GM23338 (cell line): ENCODE measurements at places on chromosomes 13 and 19.

- DNase-seq, result peak; percentile 61
Observed at GRCh38 chr13:101917475-101917810, 465.0 kb downstream of the ITGBL1 start.

DNA sequence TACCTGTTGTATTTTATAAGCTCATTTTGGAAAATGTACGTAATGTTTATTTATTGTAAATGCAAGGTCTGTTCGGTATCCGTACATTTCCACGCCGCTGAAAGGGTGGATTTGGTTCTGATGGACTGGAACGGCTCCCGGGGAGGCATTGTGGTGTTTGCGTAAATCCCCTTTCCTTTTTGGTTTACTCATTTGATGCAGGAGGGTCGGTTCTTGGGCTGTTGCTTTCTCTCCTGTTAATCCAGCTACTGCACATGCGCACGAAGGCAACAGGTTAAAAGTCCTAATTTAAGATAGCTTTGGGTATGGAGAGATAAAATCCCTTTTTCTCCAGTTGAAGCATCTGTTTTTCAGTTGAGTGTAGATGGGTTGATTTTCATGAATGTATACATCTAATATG lies 224.4 kb downstream of the TM9SF2 start:
- DNase-seq, result no peak

DNA sequence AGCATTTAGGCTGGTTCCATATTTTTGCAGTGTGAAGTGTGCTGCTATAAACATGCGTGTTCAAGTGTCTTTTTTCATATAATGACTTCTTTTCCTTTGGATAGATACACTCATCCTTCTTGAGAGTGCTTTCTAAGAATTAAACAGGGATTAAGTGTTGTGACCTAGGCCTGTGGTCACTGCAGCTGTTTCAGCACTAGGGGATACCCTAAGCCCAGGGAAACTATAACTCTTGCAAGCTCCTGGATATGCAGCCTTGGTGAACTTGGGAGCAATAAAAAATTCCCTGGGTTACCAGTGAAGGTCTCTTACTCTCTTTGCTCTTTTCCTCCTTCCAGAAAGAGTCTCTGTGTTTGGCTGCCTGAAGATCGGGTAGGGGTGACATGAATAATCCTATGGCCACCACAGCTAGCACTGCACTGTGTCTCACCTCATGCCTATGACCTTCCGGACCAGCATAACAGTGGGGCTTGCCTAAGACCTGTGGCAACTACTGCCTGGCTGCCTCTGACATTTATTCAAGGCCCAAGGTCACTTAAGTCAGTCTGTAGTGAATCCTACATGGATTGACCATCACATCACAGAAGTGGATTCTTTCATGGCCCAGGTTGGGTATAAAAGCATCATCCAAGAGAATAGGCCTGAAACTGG lies 799.7 kb downstream of the DACH1 start:
- peak; percentile 35 for DNase-seq

GRCh38 chr13:46686171-46686570 lies 110.8 kb downstream of the ESD start:
- DNase-seq, result no peak

- DNase-seq, result no peak
Observed at GRCh38 chr13:112771139-112771876, 81.5 kb downstream of the ATP11A start.

- DNase-seq, result no peak
Observed at GRCh38 chr19:46216612-46217011, 12.9 kb upstream of the IGFL1 start.

- peak; percentile 5 for DNase-seq
Observed at GRCh38 chr19:6100284-6100915, 9.9 kb downstream of the RFX2 start.

GRCh38 chr13:30753030-30753616 lies 17.8 kb downstream of the ALOX5AP start:
- DNase-seq, result no peak

DNA sequence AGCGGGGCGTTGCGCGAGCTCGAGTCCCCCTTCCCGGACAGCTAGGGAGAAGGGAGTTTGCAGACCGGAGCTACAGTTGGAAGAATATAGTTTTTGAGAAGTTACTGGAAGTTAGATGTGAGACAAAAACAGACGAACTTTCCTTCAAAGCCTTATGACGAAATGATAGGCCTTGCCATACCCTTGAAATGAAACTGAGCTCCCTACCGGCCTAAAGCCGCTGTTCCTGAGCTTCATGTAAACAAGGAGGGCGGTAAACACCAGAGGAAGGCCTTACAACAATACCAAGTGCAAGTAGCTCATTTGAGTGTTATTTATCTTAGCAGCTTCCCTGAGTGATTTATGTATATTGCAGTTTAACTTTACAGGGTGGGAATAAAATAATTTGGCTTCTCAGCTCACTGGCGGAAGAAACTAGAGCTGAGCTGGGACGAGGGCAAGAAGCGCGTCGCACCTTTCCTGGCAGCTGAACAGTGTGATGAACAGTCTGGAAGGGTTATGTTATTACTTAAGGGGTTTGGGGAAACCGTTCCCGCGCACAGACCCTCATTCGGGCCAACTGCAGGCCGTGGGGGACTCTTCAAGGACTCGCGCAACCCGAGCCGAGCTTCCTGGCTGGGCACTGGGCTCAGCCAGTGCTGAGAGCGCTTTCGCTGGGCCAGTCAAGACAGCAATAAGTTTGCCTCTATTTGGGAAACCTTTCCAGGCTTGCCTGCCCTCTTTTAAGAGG lies 111.2 kb downstream of the KCNRG start:
- DNase-seq, result peak; percentile 50

DNA sequence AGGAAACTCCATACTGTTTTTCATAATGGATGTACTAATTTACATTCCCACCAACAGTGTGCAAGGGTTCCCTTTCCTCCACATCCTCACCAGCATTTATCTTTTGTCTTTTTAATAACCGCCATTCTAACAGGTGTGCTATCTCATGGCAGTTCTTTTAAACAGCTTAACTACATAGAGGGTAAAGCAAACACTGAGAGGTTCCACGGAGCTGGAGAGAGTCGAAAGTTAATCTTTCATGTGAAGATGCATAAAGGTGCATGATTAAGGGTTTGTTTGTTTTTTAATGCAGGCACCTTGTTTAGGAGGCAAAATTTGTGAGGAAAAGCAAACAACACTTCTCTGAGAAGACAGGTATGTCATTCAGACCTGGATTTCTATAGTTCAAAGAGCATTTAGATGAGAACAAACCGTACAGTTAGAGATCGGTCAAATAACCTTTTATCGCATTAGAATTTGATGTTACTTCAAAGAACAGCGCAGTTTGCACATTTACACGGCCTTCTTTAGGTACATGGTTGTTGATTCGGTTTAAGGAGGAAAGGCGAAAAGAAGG lies 193.9 kb downstream of the RBM26 start:
- DNase-seq, result no peak

DNA sequence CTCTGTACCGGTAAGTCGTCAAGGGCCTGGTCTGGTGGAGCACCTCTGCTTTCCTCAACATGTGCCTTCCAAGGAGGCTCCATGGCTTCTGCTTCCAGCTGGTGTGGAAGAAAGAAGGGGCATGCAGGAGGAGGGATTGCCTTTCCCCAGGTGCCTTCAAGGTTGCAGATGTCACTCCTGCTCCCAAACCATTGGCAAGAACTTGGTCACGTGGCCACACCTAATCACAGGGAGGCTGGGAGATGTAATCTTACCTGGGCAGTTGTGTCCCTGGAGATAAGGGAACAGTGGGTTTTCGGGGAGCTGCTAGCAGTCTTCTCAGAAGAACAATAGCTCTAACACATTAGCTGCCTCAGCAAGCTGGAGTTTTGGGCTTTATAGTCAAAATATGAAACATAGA lies 9.7 kb upstream of the GPR18 start:
- DNase-seq, result no peak

DNA sequence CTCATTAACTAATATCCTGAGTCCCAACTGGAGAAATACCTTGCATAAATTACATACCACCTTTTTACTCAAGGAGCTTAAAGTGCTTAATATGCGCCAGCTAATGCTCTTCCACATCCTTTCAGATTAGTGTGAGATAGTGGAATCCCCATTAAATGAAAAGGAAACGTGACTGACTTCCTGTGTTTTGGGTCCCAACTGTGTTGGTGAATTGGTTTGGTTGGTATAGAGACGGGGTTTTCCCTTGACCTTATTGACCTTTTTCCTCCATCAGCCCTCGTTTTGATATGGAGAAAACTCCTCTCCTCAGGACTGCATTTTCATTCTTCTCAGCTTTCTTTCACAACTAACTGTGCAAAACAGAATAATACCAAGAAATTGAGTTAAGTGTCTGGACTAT lies 163.5 kb downstream of the PAN3 start:
- DNase-seq, result peak; percentile 61

- DNase-seq, result no peak
Observed at GRCh38 chr19:11370744-11371143, 3.7 kb upstream of the SWSAP1 start.

DNA sequence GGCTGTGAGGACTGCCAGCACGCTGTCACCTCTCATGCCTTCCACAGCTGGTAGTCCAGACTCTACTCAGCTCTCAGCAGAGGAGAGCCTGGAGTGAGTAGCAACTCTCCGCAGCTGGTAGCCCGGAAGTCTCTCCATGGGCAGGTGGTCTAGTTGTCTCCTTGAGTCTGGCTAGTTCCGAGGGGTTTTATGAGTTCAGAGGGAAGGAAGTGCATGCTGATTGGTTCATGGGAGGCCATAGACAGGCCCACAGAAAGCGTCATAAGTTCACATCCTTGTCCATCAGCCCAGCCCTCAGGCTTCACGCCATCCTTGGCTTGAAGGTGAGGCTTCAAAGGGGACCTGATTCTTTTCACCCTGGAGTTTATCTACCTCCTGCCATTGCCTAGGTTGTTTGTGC lies 2662.4 kb upstream of the PCDH20 start:
- no peak for DNase-seq
